ENCODE measurements at places on chromosomes 12 and 14.
A peak's percentile ranks its signal among the peaks of the same experiment; 100 is the strongest.

GRCh38 chr14:94116701-94117100, 6.2 kb downstream of the IFI27 start:
- no peak for DNase-seq

DNA sequence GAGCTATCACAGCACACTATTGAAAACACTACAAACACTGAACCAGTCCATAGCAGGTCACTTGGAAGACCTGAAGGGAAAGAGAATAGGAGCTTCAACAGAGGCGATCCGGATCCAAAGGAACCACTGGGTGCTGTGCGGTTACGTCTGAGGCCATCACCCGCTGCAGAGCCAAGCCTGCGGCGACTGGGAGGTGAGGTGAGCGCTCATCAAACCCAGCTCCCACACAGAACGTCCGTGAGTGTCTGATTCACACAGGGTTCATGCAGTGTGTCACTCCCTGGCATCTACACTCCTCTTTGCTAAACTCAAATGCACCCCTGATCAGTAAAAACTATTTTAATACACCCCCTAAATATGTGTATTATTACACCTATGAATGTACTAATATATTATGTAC, 64.1 kb downstream of the TMEM132D start:
- no peak for DNase-seq

- DNase-seq = no peak
These were observed 264.6 kb downstream of the ADGRD1 start for GRCh38 chr12:131218026-131218922.

DNA sequence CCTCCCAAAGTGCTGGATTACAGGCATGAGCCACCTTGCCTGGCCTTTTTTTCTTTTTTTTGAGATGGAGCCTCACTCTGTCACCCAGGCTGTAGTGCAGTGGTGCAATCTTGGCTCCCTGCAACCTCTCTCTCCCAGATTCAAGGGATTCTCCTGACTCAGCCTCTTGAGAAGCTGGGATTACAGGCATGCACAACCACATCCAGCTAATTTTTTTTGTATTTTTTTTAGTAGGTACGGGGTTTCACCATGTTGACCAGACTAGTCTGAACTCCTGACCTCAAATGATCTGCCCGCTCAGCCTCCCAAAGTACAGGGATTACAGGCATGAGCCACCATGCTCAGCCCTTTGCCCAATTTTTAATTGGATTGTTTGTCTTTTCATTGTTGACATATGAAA, 58.0 kb downstream of the SINHCAF start:
- no peak for DNase-seq

DNA sequence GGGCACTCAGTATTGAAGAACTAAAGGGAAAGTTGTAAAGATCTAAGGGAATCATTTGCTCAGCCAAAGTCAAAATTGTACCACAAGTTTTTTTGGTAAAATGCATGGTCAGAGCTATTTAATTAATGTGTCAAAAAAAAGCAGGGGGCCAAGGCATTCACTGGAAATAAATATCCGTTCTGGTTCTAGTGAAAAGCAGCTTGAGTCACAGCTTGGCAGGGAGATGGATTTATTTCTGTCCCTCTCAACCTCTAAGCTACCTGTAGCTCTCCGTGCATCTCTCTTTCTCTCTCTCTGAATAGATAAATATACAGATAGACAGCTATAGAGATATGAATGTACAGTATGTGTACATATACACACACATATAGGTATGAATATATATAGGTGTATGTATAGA, 554.4 kb upstream of the TMEM132C start:
- no peak for DNase-seq

DNA sequence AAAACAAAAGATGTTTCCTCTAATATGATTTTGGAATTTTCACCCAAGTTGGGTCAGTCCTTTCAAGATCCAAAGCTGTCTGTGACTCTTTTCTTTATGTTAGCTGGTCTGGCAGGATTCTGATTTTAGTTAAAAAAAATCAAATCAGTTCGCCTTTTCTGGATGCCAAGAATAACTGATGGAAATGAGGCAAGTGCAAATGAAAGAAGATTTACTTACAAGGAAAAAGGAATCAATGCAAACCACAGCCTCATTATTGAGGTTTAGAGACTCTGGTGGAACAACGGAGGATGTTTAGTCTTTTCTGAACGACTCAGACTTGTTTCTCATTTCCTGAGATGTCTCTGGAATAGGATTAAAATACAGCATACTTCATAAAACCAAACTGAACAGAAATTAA, 117.0 kb upstream of the DYRK2 start:
- DNase-seq = no peak

DNA sequence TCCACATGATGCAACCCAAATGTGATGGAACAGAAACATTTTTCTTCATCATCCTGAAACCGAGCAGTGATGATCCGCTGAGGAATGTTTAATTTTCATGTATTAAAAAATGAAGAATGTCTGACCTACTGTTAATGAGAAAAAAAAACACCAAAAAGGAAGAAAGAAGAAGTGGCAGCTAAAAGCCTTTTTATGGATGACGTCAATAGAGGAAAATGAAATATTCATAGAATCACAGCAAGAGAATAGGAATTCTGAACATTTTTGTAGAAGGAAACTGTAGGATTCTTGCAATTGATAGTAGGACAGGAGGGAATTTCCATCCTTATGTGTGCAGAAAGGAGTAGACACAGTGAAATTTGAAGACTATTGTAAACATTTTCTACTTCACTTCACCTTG, 112.9 kb downstream of the PRKCH start:
- no peak for DNase-seq

DNA sequence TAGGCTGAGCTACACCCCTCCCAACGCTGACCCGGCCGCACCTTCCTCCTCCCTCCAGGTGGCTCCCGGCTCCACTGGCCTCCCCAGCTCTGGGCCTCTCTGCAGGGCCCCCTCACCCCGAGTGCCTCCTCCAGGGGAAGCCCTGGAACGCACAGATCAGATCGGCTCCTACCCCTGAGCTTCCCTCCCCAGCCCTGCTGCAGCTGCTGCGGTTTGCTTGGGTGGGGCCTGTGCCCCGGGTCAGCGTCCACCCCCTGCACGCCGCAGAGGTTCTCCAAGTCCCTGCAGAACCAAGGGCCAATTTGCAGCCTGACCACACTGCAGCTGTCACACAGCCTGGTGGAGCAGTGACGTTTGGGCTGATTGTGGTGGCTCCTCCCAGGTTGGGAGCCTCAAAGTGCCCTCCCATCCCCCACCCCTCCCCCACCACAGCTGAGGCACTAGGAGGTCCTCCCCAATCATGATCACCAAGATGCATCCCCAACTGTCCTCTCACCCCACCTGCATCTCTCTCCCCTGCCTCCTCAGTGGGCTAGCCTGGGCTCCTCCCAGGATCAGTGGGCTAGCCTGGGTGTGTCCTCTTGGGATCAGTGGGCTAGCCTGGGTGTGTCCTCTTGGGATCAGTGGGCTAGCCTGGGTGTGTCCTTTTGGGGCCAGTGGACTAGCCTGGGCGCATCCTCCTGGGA, 12.8 kb upstream of the FBRSL1 start:
- no peak for DNase-seq

DNA sequence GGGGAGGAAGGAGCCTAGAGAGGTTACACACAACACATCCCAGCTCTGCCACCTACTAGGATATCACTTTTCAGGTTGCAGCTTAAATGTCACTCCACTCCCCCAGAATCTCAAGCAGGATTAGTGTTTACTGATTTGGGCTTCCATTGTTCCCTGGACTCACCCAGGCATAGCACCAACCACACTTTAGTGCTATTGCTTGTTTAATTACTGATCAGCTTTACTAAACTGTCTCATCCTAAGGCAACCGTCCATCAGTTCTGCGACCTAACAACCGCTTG, 6.1 kb upstream of the KRT18 start:
- no peak for DNase-seq

DNA sequence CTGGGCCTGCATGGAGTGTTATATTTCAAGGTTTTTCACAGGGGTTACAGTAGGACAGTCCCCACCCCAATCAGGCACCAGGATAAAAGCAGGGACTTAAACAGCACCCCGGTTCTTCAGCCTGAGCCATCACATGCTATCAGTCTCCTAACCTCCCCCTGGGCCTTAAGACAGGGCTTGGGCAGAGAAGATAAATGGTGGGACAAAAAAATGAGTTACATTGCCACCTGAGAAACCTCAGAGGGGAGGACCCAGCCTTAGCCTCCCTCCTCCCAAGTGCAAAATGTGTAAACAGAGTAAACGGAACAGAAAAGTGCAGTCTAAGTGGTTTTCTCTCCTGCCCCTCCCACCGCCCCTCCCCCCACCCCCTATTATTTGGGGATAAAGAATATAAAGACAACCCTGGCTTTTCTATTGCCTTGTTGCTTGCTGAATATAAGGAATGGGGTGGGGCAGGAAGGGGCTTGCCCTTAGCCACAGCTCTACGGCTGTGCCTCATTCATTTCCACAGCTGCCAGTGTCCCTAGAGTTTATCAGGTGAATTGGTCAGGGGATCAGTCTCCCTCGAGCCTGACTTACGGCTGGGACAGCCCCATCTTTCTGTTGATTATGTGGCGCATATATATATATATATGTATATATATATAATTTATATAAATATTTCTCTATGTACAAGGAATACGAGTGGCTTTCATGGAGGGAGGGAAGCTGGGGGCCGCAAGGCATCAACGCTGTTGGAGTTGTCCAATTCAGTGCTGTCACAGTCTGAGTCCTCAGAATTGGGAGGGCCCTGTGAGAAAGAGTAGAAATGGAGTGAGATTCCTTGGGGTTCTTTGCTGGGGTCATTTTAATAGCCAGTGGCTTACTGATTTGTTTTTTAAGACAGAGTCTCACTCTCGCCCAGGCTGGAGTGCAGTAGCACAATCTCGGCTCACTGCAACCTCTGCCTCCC, 18.5 kb downstream of the MAP3K12 start:
- no peak for DNase-seq

GRCh38 chr14:68497011-68497410, 295.9 kb downstream of the ZFP36L1 start:
- DNase-seq = no peak

DNA sequence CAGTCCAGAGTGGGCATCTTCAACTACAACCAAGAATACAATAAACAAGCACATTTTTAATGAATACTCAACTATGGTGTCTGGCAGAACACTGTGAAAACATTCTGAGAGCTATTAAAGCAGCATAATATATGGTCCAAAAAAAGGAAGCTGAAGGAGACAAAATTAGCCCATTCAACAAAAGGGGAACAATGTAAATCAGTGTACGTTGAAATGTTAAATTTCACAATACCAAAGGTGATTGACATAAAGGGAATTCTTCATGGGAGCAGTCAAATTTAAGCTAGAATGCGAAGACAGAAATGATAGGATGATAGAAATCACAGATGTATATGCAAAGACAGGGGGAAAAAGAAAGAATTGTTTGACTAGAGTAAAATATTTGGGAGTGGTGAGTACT, 41.3 kb upstream of the SYCP3 start:
- DNase-seq = no peak

DNA sequence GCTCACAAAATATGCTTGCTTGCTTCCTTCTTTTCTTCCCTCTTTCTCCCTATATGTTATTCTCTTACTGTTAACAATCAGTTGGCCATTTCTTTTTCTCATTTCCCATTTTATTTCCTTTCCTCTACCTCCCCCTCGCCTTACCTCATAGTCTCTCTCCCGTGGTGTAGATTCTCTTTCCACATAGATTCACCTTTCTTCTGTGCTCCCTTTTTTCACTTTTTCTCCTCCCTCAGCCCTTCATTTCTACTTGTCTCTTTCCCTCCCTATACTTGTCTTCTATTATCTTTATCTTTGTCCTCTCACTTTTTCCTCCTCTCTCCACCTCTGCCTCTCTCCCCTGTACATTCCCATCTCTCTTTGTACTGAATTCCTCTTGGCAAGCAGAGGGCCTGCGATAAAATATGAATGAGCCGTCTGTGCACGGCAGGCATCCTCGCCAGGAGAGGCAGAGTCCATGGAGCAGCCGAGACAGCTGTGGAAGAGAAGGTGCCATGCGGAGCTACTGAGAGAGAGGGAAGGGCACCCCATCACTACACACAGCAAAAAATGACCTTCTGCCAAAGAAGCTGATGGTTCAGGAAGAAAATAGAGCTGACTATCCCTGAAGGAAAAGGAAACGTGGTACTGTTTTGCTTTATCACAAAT, 12.1 kb downstream of the C14orf93 start:
- no peak for DNase-seq

DNA sequence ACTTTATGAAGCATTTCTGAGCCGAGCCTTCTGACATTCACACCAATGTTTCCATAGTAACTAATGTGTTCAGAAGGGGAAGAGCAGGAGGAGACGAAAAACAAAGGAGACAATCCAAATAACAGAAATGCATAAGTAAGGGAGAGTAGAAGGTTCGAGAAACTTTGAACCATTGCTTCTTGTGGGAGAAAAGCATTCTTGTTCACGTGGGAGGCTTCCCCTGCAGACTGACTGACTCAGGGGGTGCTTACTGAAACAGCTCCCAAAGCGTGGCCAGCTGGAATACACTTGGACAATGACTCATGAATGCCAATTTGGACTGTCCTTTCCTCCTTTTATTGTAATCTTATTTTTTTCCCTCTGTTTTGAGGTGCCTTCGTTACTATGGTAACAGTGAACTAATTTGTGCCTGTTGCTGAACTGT, 73.9 kb downstream of the NEDD1 start:
- no peak for DNase-seq

GRCh38 chr12:27243804-27244688, at the start of gene STK38L:
Gene STK38L (plus strand): TSS chr12:27244286. CDS start chr12:27297721, 53,435 bp downstream.
- DNase-seq = peak; percentile 95

DNA sequence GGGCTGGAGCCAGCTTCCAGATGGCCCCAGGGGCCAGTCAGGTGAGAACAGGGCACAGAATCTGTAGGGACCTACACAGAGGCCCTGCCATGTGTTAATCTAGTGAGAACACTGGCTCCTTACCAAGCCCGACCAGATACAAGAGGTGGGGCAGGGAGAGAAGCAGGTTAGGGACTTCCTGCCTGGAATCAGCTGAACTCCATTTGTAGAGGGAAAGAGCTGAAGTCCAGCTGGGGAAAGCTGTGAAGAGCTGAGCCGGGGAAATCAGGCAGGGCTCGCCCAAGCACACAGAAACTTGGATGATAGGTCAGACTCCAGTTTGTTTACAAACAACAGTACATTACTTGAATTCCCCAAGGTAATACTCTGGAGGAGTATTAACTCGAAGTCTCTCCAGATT, 46.7 kb downstream of the PTGER2 start:
- no peak for DNase-seq

GRCh38 chr14:97329701-97330100, 532.5 kb downstream of the VRK1 start:
- DNase-seq = no peak

DNA sequence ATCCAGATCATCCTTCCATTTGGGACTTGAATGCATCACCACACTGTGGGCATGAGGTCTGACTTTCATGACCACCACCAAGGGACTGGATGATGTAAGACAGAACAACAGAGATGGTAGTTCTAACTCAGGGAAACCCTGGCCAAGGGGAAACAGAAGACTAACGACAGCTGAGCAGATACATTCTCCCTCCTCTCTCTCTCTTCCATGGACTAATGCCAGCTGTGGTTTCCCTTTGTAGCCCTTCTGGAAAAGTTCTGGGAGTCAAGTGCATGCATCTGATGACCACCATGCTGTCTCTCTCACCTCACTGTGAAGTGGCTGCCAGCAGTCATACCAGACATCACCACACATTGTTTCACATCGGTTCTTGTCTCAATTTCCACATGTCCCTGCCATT, 3.4 kb downstream of the TAS2R30 start:
- no peak for DNase-seq

- no peak for DNase-seq
These were observed 105.1 kb upstream of the DCN start for GRCh38 chr12:91287753-91288152.

Measured in CD4-positive, alpha-beta T cell treated with Interleukin-15 for 4 hours (primary cell).